ENCODE measurements at places on chromosomes 11 and 22.

GRCh38 chr11:122085264-122085663, 30.8 kb downstream of the BLID start:
- DNase-seq = peak; percentile 94

DNA sequence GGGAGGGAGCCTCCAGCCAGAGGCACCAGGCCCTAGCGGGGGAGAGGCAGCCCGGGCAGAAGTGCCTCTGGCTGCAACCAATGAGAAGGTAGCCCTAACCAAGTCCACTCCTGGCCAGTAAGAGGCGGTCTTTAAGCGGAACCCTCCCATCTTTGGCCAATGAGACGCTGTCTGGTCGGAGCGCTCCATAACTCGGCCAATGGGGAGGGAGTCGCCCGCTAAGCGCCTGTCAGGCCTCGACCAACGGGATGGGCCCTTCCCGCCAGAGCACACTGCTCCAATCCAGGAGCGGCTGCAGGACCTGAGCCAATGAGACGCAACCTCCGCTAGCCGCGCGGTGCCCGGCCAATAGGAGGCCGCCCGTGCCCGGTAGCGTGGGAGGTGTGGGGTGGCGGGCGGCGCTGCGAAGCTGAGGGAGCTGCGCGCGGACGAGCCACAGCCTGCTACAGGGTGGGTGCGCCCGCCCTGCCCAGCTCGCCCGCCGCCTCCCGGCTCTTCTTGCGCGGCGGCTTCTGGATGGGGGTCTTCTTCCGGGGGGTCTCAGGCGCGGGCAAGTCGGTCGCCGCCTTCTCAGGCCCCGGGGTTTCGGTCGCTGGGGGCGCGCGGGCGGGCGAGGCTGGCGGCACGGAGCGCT, 12.6 kb downstream of the SCARF2 start:
- DNase-seq = peak; percentile 67

DNA sequence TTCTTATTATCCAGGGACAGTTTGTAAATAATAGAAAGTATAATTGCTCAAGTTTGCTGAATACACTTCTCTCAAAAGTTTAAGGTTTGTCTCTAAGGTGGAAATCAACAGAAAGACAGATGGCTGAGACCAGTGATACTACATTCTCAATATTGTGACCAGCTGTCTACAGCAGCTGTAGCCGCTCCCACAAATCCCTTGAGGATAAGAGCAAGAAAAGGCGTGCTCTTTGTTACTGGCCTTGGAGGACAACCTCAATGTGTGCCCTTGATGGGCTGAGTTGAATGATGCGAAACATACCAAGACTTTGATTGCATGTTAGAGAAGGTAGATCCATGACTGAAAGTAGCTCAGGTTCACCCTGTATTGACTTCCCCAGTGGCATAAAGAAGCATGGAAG, 6.1 kb downstream of the OR6M1 start:
- DNase-seq = no peak

GRCh38 chr11:43285826-43286225, 26.0 kb upstream of the API5 start:
- no peak for DNase-seq

GRCh38 chr22:42931421-42932196, 74.5 kb upstream of the ARFGAP3 start:
- DNase-seq = no peak

- no peak for DNase-seq
Measured at GRCh38 chr22:48819961-48820360, 1007.7 kb downstream of the BRD1 start.

GRCh38 chr22:19639610-19640135, 74.6 kb upstream of the SEPTIN5 start:
- no peak for DNase-seq

DNA sequence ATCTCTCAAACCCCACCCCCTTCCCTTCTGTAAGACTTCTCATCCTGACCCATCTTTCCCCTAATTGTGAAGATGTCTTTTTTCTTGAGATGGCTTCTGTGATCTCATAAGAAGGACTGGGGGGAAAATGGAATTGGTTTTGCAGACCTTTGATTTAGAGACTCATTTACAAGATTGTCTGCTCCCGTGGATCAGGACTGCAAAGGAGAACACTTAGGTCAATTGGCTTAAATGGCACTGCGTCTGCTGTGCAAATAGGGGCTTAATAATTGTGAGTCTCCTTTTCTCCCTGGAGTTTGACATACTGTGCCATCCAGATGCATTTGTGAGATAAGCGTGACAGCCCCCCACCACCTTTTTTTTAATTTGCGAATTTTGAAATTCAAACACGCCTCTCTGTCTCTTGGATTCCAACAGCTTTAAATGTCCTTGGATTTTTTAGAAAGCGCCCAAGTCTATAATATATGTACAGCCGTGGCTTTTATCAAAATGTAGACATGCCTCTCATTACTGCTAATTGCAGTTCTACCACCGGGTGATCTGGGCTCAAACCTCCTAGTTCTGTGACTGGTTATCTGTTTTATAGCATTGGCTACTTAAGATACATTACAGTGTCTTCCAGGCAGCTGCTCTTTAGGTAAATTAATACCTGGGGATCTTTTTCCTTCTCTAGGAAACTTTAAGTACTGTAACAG, 150.0 kb downstream of the DBX1 start:
- DNase-seq = no peak

DNA sequence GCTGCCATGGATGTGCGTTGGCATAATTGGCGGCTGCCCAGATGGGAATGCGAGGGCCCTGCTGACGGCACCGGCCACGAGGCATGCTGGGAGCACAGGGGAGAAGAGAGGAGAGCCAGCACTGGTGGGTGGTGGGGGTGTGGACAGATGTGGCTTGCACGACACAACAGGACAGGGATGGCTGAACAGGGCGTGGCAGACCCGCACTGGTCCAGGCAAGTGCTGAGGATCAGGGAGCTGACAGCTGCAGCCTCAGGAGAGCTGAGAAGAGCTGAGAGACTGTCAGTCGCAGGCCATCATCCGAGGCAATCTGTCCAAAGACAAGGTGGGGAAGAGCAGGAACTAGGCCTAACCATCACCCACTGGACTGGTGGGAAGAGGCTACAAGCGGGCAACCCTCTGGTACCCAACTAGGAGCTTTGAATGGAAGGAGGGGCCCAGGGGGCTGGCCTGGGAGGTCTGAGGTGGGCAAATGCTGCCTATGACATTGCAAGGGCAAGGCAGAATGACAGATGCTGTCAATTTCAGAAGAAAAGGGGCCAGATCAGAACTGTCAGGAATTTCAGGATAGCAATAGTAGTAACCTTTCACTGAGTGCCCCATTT, 2.4 kb downstream of the GNB1L start:
- no peak for DNase-seq

- no peak for DNase-seq
Measured at GRCh38 chr22:23399367-23400285, 180.5 kb downstream of the IGLL1 start.

- DNase-seq = peak; percentile 94
Measured at GRCh38 chr11:19953909-19954308, 206.4 kb downstream of the DBX1 start.

DNA sequence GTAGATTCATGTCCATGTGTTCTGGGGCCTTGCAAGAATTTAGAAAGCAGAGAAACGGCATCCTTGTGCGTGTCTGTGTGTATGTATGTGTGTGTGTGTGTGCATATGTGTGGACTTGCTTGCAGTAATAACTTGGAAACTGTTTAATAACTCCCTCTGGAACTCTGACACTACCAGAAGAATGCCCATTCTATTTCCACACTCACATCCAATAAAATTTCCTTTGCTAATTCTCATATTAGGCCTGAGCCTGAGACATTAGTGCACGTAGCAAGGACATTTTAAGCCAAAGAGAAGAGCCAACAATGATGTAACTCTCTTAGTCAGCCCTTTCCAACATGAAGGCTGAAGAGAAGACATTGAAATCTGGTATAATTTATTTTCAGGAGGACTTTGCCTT, 3.2 kb downstream of the OR4D6 start:
- DNase-seq = no peak

GRCh38 chr11:44915621-44916020, 35.1 kb downstream of the TP53I11 start:
- DNase-seq = no peak

DNA sequence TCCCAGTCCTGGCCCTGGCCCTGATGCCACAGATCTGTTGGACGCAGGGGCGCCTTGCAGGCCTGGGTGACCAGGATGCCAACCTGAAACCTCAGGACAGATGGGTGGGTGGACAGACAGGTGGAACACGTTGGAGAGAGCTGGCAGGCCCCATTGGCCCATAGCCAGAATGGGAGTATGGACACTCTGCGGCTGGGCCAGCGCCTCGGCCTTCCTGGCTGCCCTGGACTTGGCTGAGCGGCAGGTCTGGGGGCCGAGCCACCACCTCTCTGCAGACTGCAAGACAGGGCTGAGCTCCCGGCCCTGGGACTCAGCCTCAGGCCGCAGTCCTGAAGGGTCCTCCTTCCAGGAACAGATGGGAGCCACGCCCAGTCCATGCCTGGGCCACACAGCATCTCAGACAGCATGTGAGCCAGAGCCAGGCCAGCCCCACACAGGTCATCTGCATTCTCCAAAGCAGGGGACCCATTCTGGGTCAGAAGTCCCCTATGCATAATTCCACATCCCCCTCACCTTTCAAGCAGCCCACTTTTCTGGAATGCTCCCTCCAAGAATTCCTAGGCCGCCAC, 14.1 kb downstream of the WNT7B start:
- no peak for DNase-seq

DNA sequence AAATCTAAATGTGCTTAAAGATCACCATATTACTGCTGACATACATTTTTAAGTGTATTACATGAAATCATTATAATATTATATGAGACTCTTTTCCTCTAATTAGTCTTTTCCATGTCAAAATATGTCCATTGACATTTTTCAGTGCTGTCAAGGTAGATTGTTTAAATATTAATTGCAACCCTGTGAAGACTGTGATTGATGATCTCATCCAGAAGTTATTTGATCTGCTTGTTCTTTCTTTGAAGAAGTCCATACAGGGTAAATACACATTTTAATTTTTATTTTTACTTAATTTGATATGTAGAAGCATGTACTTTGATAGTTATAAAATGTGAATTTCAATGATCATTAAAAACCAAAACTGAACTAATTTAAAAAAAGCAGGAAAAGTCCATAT, 38.4 kb downstream of the DYNC2H1 start:
- no peak for DNase-seq

GRCh38 chr22:25448435-25449051, 115.9 kb upstream of the GRK3 start:
- DNase-seq = peak; percentile 19

- no peak for DNase-seq
Measured at GRCh38 chr22:46289244-46289891, 7.3 kb upstream of the GTSE1 start.

DNA sequence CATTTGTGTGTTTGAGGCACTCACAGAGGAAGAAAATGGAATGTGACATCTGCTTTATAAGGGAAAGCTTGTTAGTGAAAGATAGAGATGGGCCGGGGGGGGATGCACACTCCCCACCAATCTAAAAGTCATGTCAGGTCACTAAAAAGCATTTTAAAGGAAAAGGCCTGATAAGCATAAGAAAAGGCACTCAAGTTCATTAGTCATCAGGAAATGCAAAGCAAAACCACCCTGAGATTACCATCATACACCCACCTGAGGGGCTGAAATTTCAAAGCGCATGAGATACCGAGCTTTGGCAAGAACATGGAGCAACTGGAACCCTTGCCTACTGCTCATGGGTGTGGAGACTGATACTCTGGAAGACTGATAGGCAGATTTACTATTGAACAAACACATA, 77.9 kb upstream of the ANO1 start:
- DNase-seq = no peak

DNA sequence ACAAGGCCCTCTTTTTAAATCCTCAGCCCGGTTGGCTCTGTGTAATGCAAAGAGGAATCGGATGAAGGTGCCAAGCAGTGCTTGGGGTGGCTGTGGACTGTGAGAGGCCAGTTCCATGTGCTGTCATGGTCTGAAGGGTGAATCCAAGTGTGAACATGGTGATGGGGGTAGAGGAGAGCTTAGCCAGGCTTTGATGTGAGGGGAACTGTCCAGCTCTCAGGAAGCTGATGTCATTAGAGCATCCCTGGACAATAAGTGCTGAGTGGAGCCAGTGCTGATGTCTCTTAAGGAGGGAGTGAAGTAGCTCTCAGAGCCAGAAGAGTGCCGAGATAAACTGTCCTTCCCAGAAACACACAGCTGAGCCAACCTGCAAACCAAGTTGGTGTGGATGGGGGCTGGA, 53.6 kb downstream of the NAV2 start:
- peak; percentile 32 for DNase-seq

DNA sequence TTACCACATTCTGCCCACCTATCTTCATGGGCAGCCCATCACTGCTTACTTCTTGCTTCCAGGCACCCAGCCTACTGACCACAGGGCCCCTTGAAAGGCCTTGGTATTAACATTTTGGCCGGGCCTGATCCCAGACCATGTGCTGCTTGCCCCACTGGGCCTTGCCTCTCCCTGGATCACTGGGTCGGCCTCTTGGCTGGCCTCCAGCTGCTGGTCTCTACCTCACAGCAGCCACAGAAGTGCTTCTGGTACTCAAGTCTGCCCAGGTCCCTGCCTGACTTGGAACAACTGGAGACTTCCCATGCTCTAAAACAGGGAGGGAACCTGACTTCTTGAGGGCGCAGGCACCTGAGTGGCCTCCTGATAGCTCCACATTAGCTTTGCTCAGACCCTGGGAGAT, 63.6 kb downstream of the THAP12 start:
- DNase-seq = no peak

DNA sequence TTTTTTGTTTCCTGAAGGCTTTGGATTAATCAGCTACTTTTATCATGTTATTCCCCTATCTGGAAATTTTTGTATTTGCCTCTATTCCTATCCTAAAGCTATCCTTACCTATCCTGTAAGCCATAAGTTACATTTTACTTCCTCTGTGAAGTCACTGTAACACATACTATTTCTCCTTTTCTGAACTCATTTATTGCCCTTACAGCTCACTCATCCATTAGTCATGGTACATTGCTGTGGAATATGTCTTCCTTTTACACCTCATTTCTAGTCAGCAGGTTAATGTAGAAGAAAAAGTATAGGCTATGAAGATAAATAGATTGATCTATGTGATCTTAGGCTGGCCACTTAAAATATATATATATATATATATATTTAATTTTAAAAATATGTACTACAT, 28.0 kb downstream of the SWAP70 start:
- DNase-seq = peak; percentile 49

DNA sequence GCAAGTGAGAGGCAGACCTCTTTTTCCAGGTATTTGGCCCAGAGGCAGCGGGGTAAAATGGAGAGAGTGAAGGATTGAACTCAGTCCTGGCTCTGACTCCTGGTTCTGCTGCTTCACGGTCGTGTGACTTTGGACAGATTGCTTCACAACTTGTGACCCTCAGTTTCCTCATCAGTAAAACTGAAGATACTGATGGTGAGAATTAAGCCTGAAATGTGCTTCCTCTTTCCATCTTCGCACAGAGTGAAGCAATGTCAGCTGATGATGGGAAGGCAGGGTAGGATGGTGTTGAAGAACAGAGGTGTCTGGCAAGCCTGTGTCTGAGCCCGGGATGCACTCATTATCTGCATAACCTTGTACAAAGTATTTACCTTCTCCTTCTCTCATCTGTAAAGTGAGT, 59.0 kb downstream of the UBASH3B start:
- DNase-seq = no peak

Data from astrocyte of the spinal cord (primary cell).